ENCODE measurements at places on chromosomes 5 and 9. TPM values are rescaled to one million over a fixed set of nuclear protein-coding genes. Genes with fewer than 3 reads are reported as not detected.

GRCh38 chr5:178407646-178408045, 175.0 kb upstream of the PHYKPL start:
- DNase-seq: no peak

DNA sequence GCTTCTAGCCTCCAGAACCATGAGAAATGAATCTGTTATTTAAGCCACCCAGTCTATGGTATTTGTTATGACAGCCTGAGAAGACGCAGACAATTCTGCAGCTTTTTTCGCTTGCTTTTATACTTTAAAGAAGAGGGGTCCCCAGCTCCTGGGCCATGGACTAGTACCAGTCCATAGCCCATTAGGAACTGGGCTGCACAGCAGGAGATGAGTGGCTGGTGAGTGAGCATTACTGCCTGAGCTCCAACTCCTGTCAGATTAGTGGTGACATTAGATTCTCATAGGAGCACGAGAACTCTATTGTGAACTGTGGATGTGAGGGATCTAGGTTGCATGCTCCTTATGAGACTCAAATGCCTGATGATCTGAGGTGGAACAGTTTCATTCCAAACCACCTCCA, 151.7 kb downstream of the PTTG1 start:
- no peak for DNase-seq

The DMRT1 gene
- not detected for polyA plus RNA-seq

DNA sequence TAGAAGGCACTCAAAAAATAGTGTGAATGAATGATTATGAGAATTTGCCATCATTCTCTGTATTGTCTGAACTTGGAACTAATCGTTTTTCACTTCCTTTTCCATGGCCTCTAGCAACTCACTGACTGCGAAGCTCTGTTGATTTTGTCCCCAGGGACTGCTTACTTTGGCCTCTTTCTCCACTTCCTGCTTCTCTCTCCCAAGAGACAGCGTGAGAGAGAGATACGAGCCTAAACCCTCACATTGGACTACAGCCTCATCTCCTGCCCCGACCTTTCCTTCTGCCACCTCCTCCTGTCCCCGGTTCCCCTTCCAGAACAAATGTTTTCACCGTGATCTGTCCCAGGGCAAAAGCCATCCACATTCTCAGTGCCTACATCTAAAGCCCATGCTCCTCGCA, 300.8 kb upstream of the PANK3 start:
- DNase-seq: no peak

The NR5A1 gene
- 43.2 TPM for polyA plus RNA-seq

- DNase-seq: peak; percentile 17
These were observed 38.1 kb downstream of the PBX3 start for GRCh38 chr9:125785248-125785751.

- no peak for DNase-seq
These were observed 13.5 kb downstream of the ZNF79 start for GRCh38 chr9:127437497-127438264.

- DNase-seq: no peak
These were observed 536 bp upstream of the COMMD10 start for GRCh38 chr5:116084287-116084691.

- peak; percentile 12 for DNase-seq
These were observed at the start of gene AHRR for GRCh38 chr5:321230-321725. AHRR (plus strand) TSS chr5:321714; CDS start chr5:343903, 22,189 bp downstream.

DNA sequence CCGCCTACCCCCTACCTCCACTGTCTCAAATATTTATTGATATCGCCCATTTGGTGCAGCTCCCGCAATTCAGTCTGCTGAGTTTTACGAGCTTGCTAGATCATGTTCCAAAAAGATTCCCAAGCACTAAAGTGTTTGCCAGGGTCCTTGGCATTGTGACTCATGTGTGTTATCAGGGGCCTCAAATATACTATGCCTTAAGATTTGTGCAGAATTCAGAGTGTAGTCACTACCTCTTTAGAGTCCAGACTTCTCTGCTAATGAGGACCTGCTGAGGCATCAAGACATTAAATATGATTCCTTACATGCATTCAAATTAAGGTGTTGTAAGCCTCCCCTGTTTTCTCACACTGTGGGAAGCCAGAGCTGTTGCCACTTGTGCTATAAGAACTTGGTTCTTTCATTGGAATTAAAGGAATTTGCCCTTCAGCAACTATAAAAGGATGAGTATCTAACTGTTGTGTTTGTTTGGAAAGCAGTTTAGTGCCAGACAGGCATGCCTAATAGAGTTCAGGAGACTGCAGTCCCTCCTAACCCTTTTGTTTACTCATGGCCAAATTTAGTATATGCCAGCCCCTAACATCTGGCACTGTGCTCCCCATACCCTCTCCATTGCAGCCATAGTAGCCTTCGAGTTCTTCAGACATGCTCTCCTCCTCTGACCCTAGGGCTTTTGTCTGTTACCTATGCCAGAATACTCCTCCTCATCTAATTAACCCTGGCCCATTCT, 316.4 kb downstream of the NR3C1 start:
- peak; percentile 17 for DNase-seq

The FOXI1 gene
- polyA plus RNA-seq: not detected

DNA sequence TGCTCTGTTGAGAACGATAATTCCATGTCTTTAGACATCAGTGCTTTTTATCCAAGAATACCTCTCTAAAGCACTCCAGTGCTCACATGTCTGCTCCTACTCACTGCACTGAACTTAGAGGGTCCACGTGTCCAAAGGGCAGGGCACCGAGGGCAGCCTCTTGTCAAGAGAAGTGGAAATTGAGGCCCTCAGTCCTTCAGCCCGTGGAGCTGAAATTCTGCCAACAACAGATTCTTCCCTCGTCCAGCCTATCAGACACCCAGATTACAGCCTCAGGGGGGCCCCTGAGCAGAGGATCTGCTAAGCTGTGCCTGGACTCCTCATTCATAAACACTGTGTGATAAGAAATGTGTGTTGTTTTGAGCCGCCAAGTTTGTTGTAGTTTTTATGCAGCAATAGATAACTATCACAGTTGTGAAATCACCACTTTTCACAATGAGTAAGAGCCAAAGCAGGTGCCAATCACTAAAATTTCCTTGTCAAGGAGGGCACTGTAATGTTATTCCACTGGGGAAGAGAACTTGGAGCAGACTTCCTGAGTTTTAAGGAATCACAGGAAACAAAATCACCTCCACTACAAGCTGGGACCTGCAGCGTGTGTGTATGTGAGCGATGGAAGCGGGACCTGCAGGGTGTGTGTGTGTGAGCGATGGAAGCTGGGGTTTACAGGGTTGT, 58.8 kb upstream of the IGFBPL1 start:
- DNase-seq: no peak

GRCh38 chr9:98778251-98778650, 18.1 kb downstream of the ANKS6 start:
- no peak for DNase-seq

- no peak for DNase-seq
These were observed 497.6 kb upstream of the CD180 start for GRCh38 chr5:67693956-67694809.

The ACER2 gene
- 1.9 TPM for polyA plus RNA-seq

DNA sequence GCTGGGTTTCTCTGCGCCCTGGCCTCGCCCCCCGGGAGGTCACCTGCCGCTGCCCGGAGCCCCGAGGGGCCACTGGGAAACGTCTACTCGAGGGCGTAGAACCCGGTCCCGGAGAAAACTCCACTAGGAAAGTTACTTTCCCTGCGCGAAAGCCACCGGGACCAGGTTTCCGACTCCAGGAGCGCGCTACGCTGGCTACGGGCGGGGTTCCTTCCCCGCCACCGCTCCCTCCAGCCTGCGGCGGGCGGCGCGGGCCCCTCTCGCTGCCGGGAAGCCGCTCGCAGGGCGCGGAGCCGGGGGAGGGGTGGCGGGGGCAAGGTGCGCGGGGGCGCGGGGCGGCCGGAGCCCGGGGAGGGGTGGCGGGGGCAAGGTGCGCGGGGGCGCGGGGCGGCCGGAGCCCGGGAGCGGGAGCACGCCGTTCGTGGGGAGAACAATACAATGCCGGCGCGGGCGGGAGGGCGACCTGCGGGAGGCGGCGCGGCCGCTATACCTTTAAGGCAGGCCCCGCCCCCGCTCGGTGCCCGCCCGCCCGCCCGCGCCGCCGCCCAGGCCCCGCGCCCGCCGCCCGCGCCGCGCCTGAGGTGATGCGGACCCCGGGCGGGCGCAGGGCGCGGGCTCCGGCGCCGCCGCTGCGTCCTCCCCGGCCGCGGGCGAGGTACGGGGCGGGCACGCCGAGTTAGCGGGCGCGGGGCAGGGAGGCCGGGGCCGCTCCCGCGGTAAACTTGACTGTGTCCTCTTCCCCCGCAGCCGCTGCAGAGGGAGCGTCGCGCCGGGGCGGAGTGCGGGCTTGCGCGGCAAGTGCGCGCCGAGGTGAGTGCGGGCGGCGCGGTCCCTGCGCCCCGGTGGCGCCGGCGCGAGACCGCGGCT, 278.1 kb downstream of the AOPEP start:
- DNase-seq: peak; percentile 48

DNA sequence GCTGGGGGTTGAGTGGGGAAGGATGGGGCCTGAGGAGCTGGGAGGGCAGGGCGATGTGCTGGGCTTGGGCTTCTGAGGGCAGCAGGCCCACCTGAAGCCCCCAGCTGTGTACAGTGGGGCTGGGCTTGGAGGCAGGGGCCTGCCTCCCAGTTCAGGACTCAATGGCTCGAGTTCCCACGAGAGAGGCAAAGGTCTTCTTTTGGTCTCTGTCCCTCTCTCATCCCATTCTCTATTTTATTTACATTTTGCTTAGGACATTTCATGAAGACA, 180.6 kb downstream of the MACROH2A1 start:
- no peak for DNase-seq

The NIPAL4 gene
- not detected for polyA plus RNA-seq

DNA sequence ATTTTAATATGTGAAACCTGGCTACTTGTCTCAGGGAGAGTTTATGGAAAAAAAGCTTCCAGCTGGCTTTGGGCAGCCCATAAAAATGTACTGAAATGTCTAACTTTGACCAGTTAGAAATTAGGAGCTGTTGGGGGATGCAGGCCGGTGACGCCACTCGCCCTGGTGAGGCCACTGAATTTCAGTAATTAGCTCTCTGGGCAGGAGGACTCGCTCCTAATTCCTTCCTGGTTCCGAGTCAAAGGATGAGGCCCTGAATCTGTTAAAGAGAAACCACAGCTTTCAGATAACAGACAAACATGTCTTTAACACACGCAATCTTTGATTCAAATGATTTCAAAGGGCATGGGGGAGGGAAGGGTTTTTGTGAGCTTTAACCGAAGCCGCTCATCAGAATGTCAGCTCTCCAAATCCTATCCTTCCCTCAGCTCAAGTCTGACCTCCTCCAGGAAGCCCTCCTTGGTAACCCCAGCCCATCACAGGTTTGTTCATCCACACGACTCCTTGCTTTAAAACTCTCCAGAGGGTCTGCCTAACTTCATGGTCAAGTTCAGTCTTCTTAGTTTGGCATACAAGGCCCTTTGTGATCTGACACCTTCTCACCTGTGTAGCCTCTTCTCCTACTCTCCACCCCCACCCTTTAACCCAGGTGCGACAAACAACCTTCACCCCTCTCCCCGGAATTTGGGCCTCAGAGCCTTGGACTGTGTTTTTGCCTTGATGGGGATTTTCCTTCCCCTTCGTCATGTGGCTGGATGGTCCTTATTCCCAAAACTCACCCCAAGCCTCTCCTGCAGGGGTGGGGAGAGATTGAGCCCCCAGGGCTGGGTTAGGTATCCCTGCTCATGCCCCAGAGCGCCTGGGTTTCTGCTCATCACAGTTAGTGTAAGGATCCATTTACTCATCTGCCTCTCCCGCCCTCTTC, 13.6 kb upstream of the PHF19 start:
- DNase-seq: no peak

DNA sequence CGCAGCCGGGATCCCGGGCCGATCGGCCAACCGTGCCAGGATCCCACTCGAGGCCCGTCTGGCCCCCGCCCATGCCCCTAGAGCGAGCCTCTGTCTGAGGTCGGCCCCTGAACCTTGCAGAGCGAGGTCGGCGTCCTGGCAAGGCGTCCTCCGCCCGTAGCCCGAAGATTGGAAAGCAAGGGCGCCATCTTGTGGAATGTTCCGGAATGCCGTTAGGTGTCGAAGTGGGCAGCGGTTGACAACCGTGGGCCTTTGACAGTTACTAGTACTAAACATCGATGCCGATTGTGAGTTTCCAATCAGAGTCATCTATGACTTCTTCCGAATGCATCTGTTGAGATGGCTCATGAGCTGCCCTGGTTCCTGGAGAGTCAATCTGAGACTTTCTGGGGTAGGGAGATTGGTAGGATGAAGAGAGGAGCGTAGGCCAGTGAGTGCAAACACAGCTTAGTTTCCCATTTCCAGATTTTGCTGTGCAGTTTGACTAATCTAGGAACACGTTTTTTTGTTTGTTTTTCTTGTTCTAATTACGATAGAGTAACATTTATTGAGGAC, 923 bp upstream of the PLK2 start:
- DNase-seq: peak; percentile 64

GRCh38 chr5:116862632-116863455, 288.2 kb upstream of the SEMA6A start:
- peak; percentile 99 for DNase-seq

GRCh38 chr5:132075719-132076077, 2.1 kb downstream of the CSF2 start:
- DNase-seq: no peak

DNA sequence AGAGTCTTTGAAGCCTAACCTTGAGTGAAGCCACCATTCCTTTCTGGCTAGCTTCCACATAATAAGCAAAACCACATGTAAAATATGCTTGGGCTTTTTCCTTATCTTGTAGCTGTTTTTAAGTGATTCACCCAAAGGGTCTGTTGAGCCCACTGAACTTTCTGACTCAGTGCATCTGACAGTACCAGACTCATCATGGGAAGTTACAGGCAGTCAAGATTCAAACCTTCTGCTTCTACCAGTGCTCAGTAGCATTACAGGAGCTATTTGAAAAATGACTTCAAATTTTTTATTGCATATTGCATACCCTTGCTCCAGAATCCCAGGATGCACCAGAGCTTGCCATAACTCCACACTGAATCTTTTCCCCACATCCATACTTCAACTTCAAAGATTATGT, 87.5 kb upstream of the PTPRD start:
- DNase-seq: no peak

The SPACA9 gene
- 0.64 TPM for polyA plus RNA-seq

- no peak for DNase-seq
These were observed 236.9 kb downstream of the PDE4D start for GRCh38 chr5:59656351-59657254.

- DNase-seq: peak; percentile 62
These were observed 12.0 kb downstream of the GPSM1 start for GRCh38 chr9:136339173-136339957.

DNA sequence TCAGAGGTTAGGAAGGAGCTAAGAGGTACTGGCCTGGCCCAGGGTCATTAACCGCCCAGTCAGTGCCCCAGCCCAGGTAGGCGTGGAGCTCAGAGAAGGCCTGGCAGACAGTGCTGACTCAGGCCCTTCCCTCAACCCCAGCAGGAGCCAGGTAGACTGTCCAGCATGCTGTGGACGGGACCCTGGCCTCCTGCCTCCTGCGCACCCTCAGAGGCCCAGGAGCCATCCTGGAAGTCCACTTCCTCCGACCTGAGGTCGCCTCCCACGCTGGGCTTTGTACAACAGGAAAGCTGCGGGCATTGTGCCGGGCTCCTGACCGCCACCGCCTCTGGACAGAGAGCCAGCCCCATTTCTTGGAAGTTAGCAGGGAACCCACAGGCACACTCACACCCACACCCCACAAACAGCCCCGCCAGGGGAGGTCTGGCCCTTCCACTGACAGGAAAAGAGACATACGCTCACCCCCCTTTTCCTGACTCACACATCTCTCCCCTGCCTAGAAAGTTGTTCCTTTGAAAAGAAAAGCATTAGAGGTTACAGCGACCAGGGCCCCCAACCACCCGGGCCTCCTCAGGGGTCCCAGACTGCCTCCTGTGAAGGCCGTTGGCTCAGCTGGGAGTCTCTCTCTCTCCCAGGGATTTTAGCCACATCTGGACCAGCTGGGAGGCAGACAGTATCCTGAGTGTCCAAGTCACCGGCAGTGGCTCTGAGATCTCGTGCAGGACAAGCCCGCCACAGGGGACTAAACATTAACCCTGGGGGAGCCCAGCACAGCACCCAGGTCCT, 7.7 kb downstream of the RALGDS start:
- no peak for DNase-seq

Measured in HepG2 (cell line).